ENCODE measurements at places on chromosomes 2 and 18.

GRCh38 chr2:70388128-70388527 is 86.3 kb upstream of the FAM136A start:
- no peak for DNase-seq

- no peak for DNase-seq
Measured at GRCh38 chr2:225233234-225233633, 166.3 kb upstream of the NYAP2 start.

GRCh38 chr2:76427452-76427851 is 716.7 kb upstream of the GCFC2 start:
- no peak for DNase-seq

DNA sequence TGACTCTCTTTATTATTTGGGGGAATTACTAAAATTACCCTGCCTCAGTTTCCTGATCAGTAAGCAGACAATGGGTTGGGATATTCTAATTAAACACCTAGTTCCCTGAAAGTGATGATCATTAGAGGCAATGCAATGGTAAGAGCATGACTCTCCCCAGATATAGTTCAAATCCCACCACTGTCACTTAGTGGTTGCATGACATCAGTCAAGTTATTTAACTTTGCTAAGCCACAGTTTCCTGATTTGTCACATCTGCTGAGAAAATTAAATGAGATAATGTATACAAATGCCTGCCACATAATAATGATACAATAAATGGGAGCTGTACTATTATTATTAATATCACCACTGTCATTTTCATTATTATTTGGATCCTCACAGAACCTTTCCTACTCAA is 29.9 kb downstream of the ZEB2 start:
- DNase-seq = no peak

GRCh38 chr2:62741127-62741526 is 35.6 kb downstream of the EHBP1 start:
- DNase-seq = no peak

DNA sequence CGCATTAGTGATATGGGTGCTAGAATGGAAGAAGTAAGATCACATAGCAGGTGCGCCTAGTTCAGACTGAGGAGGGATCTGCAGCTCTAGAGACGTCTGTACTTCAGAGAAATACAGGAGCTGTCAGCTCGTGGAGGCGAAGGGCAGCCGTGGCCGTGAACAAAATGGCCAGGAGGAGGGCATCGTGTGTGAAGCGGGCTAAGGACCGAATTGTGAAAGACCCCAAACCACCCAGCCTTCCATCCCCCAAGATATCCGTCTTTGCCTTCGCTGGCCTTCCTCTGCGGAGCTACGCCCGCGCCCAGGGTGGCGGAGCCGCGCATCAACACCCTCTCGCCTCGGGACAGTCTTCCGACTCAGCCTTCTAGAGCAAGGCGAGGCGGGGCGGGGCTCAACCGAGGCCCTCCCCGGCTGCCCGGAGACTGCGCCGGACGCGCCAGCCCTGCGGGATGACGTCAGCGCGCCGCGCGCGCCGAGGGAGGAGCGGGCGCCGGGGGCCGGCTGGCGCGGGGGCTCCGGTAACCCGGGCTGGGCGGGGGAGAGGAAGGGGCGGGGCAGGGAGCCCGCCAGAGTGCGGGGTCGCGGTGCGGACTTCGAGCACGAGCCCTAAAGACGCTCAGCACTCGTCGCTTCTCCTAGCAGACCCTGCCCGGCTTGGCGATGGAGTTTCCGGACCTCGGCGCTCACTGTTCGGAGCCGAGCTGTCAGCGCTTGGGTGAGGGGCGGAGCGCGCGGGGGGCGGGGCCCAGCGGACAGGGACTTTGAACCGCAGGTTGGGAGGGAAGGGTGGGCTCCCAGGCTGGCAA is at the start of gene ZFAND2B:
ZFAND2B (plus strand) TSS at position 455 of the 806 bp plus-strand sequence; CDS start at position 661, 206 bp downstream.
- peak; percentile 94 for DNase-seq

- DNase-seq = no peak
Measured at GRCh38 chr2:190582019-190582418, 47.5 kb upstream of the NEMP2 start.

GRCh38 chr2:217920879-217921603 is 81.8 kb downstream of the TNS1 start:
- DNase-seq = no peak

- no peak for DNase-seq
Measured at GRCh38 chr2:205212357-205212756, 469.9 kb upstream of the NRP2 start.

DNA sequence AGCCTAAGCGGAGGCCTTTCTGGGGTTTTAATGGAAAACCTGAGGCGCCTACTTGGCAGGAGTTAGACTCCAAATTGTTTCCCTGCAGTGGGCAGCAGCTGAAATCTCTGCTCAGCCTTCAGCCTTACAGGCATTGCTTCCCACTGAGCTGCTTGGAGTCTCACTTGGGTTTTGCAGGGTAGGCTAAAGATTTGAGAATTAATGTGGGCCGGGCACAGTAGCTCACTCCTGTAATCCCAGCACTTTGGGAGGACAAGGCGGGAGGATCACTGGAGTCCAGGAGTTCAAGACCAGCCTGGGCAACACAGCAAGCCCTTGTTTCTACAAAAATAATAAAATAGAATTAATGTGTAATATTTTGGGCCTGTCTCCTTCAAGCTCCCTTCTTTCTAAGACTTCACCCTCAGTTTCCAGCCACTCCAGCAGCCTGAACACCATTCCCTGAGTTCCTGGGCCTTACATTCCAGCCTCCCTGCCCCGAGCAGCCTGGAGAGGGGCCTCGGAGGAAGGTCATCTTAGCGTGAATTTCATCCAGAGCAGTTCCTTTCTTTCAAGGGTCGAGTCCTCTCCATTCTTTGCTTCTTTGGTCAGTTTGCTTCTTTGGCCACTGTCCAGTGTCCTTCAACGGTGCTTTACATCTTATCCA is 9.1 kb upstream of the RAB17 start:
- DNase-seq = no peak

DNA sequence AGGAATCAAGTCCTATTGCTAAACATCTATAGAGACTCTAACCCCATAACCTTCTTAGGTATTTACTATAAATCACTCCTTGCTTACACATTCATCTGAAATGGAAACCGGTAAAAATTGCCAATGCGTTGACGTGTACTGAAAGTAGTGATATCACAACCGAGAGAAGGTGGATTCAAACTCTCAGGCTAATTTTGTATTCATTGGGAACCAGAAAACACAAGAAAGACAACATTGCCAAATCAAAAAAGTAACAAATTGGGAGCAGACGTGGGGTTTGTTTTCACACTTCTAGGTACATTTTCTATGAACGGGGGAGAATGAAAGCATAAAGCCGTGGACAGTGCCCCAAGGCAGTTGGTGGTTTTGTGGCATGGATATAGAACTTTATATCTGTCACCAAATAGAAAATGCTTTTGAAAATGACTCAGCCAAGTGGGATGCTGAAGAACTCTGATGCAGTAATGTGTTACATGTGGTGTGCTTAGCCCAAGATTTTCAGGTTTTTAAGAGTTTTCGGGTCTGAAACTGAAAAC is 155.1 kb upstream of the RASGRP3 start:
- DNase-seq = peak; percentile 42

- DNase-seq = no peak
Measured at GRCh38 chr2:177633111-177633510, 240.5 kb downstream of the AGPS start.

DNA sequence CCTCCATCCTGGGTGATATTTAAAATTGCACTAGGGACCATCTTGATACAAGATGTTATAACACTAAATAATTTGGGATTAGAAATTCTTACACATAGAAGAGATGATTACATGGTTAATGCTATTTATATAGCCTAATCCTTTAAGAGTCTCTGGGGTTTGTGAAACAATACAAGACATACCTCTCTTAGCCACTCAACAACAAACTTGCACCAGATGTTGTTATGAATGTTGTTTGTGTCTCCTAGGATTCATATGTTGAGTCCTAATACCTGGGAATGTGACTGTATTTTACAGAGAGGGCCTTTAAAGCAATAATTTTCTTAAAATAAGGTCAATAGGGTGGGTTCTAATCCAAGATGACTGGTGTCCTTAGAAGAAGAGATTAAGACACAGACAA is 678.3 kb downstream of the NYAP2 start:
- DNase-seq = no peak

- DNase-seq = no peak
Measured at GRCh38 chr2:8722986-8723385, 41.1 kb downstream of the ID2 start.
